ENCODE measurements at places on chromosomes 3 and 15.
A peak's percentile ranks its signal among the peaks of the same experiment; 100 is the strongest.

- no peak for DNase-seq
These were observed 7.2 kb upstream of the LACTB start for GRCh38 chr15:63114465-63114864.

DNA sequence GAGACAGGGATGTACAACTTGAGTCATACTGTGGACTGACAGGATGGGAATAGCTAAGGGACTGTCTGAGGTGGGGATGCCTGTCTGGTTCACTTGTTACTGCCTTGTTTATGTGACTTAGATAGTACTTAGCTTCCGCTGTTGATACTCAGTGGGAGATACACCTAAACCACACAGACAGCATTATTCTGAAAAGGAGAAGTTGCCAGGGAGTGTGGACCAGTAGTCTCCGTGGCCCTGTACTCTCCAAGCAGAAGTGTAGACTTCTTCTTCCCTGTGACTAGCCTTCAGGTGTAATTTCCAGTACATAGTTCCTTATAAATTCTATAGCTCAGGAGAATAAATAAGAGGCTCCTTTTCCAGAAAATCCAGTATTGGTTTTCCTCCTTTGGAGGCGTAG is 5.1 kb downstream of the HIGD2B start:
- no peak for DNase-seq

DNA sequence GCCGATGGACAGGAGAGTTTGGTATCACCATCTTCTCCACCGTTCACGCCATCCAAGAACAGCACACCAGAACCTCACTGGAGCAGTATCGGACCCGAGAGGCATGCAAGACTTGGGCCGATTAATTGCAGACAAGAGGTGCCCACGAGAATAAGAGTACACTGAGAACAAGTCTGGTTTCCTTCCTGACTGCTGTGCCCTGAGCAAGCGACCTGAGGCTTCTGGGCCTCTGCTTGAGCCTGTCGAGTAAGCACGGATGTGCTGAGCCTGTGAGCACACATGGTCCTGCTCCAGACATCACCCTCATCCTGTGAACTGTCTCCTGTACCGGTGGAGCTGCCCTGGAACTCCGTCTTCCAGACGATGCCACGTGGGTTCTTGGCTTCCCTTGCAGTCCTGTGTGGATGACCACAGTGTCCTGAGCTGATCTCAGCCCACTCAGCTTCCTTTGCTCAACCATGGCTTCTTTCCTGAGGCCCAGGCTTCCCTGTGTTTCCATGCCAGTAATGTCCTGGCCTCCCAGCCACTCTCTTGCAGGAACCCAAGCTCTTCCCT is 34.3 kb upstream of the SNRPA1 start:
- no peak for DNase-seq

GRCh38 chr15:80418892-80419537 is 14.8 kb downstream of the ARNT2 start:
- DNase-seq, result no peak

- DNase-seq, result no peak
These were observed 436.9 kb upstream of the ZNF717 start for GRCh38 chr3:76222201-76222600.

DNA sequence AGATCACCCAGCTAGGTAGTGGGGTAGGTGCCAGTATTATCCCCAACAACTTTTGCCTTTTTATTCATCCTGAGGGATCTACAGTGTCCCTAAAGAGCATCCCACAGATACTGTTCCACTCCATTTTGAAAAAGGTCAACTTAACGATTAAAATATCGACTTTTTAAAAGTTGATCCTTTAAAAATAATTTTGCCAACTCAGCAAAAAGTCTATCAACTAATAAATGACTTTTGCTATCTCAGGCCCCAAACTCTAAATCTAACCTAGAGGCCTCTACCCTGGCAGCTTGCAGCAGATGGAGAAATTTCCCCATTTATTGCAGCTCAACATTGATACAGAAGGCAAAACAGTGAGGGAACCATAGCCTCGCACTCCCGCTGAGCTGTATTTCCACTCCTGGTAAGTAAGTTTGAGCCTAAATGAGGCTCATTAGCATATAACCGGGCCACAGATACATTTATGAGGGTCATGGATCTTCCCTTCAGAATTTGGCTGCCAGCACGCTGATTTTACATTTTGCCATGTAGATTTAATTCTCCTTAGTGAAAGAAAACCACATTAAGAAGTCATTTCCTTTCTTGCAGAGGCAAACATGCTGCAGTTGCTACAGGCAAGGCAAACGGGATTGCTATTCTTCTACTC is 704.1 kb upstream of the CFAP20DC start:
- DNase-seq, result no peak

DNA sequence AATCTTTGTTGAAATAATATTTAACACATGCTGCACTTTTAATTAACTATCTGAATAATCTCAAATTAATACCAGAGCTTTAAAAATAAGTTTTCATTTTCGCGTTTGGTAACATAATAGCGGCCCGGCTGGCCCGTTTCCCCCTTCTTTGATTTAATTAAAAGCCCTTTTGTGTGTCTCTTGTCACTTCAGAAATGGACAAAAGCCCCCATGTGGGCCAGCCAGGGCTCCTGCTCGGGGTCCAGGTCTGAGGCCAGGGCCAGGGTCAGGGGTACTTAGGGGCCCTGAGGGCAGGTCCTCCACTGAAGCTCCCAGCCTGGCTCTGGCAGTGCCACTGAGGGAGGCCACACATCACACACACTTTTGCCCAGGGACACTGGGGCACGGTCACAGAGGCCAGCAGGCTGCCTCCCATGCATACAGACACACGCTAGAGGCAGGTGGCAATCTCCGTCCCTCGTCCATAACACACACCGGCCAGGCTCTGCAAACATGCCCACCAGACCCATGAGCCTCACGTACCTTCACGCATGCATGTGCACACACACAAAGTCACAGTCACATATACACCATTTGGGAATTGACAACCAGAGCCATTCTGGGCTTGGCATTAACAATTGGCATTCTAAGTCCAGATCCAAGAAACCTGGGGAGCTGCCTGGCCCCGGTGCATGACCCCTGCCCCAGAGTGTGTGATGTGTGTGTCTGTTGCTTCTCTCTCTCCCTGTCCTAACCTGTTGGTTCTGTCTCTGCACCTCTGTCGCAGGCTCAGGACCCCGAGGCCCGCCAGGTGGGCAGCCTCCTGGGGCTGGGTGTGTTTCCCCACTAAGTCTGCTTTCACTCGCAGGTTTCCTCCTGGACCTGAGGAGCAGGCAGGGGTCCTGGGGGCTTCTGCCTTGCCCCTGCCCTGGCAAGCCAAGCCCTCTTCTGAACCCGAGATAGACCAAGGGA is 38.5 kb downstream of the DNAJB8 start:
- no peak for DNase-seq

DNA sequence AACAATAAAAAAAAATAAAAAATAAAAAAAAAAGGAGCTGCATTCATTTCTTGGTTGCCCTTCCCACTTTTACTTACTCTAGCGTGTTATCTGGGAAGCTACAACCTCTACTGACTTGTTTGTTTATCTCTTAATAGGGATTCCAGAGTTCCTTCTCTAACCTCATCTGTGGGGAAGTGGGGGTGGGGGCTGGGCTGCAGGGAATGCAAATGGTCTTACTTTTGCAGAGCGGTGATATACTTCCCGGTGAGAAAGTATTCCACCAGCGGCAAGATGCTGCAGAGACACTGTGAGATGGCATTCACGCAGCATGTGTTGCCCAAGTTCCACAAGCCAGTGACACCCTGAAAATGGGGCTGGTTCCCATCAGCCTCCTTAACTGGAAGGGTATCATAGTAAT is 2.1 kb downstream of the USP50 start:
- DNase-seq, result no peak

- DNase-seq, result no peak
These were observed 11.1 kb downstream of the POC1A start for GRCh38 chr3:52143156-52143555.

- no peak for DNase-seq
These were observed 10.3 kb downstream of the SPINT1 start for GRCh38 chr15:40854161-40854560.

- DNase-seq, result no peak
These were observed 129.6 kb upstream of the AGBL1 start for GRCh38 chr15:85950101-85950500.

DNA sequence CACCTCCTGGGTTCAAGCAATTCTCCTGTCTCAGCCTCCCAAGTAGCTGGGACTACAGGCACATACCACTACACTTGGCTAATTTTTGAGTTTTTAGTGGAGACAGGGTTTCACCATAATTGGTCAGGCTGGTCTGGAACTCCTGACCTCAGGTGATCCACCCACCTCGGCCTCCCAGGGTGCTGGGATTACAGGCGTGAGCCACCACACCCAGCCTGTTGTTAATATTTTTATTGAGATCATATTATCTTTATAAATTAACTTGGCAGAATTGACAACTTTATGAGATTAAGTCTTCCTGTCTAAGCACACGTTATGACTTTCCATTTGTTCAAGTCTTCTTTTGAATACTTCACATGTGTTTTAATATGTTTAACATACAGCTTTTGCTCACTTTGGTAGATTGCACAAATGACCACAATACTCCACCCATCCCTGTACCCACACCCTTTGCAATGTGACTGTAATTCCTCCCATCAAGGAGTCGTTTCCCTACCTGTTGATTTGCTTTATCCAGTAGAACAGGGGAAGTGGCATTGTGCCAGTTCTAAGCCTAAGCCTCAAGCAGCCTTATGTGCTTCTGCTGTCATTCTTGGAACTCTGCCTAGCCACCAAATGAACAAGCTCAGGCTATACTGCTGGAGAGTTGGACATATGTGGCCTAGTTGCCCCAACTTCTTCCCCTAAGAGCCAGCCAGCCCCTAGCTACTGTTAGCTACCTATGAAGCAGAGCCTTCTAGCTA is 8.2 kb downstream of the XYLB start:
- no peak for DNase-seq

DNA sequence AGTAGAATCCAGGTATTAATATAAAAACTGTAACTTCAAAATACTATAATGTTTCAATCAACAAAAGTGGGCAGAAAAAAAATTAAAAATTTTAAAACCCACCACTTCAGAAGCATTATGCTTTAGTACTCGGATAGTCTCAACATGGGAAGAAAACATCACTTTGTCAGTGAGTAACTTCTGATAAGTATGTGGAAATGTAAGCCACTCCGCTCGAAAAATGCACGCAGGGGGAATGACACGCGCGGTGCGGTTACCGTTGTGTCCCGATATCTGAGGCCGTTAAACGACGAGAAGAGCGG is 656 bp downstream of the NGLY1 start:
- no peak for DNase-seq

GRCh38 chr3:153669527-153669926 is 451.7 kb upstream of the ARHGEF26 start:
- no peak for DNase-seq

DNA sequence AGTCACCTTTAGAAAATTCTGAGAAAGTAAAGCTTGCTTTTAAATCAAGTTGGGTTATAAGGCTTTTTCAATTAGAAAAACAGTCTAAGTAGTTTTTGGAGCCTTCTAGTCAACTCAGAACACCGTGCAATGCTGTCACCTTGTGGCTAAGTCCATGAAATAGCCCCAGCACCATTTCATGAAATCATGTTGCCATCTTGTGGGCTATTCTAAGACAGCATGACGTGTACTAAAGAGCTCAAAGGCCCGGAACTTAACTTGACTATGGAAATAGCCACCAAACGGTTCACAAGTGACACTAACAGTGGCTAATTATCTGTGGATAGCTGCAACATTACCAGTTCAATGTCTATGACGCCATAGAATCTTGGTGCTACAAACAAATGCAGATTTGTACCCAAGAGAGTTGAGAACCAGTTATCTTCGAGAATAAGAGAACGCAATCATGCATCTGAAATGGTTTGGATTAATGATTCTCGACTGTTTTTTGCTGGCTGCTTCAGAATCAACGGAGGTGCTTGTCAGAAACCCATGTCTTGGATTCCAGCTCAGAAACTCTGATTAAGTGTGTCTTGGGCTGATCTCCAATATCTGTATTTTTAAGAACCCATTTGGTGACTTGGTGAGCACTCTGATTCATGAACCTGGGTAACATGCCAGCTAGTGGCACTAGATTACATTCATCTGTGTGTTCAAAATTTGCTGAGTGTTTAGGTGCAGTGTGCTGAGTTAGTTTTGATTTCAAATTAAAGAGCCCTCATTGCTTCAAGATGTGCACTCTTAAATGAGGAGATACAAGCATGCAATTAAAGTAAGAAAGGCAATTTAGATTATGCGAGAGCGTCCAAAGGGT is 111.2 kb upstream of the MCTP2 start:
- peak; percentile 2 for DNase-seq

DNA sequence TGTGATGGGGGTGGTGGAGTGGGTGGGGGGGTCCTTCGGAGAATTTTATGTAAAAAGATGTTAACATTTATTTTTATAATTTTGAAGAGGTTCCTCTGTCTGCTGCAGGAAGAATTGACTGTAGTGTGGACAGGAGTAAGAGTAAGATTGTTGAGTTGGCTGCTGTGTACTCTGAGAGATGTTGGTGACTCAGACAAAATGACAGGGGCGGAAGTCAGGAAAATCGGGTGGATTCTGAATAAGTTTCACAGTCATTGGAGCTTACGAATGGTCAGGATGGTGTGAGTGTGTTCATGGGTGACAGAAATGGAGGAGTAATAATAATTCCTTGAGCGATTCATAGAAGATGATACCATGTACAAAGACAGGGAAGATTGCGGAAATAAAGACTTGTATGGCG is 420.0 kb downstream of the ROBO2 start:
- DNase-seq, result no peak

DNA sequence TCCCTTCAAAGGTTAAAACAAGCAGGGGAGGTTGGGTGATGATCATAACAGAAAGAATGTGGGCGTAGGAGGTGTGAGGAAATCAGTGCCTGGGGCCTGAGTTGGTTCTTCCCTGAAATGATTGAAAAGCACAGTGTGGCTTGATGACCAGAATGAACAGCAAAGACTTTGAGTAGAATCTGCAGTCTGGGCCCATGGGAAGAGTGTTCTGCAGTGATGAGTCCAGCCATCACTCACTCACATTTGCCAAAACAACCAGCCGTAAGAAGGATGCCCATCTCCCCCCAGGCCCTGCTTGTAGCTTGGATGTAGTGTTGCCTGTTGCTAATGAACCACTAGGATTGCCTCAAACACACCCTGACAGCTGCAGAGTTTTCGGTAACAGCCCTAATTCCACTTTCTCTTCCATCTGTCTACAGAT is 67.9 kb downstream of the VGLL3 start:
- no peak for DNase-seq

- no peak for DNase-seq
These were observed 39.7 kb upstream of the C15orf39 start for GRCh38 chr15:75161917-75162414.

Data from activated CD4-positive, alpha-beta T cell treated with anti-CD3 and anti-CD28 coated beads for 24 hours (primary cell).